Chondrocyte (in vitro differentiated cells): ENCODE measurements at places on chromosomes 3 and 15. TPM values are rescaled to one million over a fixed set of nuclear protein-coding genes. Genes with fewer than 3 reads are reported as not detected.

- DNase-seq: no peak
Observed at GRCh38 chr3:107680698-107681097, 157.9 kb downstream of the BBX start.

GRCh38 chr15:92636401-92636907, 19.1 kb downstream of the FAM174B start:
- no peak for DNase-seq

The PIERCE2 gene
- 2.7 to 3.8 TPM (median 3.1 TPM) in 3 replicates for total RNA-seq

DNA sequence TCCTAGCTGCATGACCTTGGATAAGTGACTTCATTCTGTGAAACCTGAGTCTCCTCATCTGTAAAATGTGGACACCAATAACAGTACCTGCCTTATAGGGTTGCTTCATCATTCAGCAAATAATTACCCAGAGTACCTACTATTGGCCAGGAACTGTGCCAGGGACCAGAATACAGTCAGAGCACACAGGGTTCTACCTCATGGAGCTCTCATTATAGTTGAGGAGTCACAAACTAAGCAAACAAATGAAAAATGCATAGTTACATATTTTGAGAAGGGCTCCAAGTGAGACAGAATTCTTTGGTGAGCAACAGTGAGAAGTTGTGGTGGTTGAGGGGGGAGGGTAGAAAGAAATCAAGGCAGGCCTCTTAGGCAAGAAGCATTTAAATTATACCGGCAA, 308.6 kb upstream of the WNT5A start:
- no peak for DNase-seq

DNA sequence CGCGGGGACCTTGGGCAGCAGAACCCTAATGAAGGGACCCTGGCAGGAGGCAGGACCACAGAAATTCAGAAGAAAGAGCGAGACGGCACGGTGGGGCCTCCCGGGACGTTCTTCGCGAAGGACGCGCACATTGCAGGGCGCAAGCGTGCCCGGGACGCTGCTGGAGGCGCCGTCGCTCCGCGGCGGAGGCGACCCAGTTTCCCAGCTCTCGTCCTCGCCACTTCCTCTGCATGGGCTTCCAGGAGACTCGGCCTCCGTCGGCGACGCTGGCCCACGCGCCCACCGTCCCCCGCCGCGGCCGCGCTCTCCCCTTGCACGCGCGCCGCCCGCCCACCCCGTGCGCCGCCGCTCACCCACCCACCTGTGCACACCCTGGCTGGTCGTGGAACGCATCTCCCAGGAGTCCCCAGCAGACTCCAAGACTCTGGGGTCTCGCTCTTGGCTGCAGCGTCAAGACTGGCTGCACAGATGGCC, 31.8 kb upstream of the SMAD3 start:
- no peak for DNase-seq
